ENCODE measurements at places on chromosomes 1 and 21.

DNA sequence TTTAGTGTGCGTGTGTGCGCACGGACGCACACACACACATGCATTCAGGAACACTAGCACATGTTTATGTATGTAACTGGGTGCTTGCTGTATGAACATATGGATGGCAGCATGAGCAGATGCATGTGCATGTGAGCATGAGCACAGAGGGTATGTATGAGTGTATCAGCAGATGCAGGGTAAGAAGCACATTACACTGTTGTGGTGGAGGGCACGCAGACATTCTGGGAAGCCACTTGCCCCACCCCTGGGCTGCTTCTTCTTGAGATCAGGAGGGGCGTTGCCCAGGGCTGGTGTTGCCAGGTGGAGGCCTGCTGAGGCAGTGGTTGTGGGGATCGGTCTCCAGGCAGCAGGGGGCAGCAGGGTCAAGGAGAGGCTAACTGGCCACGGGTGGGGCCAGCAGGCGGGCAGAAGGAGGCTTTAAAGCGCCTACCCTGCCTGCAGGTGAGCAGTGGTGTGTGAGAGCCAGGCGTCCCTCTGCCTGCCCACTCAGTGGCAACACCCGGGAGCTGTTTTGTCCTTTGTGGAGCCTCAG, 3.9 kb upstream of the P3R3URF start:
- no peak for DNase-seq

- peak; percentile 94 for DNase-seq
These were observed 32.2 kb downstream of the BATF3 start for GRCh38 chr1:212667223-212668139.

DNA sequence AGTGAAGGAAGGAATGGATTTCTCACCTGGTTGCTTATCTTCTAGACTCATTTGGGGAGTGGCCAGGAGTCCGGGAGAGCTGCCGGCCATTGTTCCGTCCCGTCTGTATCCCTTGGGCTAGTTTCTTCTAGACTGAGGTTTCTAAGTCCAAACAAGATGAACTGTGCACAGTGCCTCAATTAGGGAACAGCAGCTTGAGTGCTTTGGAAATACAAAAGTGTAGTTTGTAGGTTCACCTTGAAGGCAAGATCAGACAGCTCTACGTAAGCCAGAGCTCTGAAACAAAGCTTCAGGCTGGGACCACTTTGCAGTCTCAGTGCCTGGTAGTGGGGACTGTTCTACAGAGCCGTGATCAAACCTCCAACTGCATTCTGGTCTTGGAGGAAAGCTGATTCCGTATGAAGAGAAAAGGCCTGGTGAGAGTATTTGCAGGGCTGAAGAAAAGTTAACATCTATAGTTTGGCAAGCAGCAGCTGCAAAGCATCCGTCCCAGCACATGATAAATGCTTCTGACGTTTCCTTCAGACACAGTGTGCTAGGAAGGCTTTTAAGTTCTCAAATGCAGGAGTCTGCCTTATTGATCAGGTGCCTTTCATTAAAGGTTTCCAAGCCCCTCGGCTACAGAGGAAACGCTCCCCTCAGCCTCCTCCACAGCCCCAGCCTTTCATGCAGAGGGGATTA, 432.8 kb downstream of the KIF26B start:
- DNase-seq, result no peak

GRCh38 chr1:2224631-2225428, 3.3 kb upstream of the SKI start:
- no peak for DNase-seq

- no peak for DNase-seq
These were observed 356.2 kb downstream of the AJAP1 start for GRCh38 chr1:5010656-5011055.

- DNase-seq, result peak; percentile 47
These were observed 166.1 kb downstream of the PDE4B start for GRCh38 chr1:65958561-65959350.

DNA sequence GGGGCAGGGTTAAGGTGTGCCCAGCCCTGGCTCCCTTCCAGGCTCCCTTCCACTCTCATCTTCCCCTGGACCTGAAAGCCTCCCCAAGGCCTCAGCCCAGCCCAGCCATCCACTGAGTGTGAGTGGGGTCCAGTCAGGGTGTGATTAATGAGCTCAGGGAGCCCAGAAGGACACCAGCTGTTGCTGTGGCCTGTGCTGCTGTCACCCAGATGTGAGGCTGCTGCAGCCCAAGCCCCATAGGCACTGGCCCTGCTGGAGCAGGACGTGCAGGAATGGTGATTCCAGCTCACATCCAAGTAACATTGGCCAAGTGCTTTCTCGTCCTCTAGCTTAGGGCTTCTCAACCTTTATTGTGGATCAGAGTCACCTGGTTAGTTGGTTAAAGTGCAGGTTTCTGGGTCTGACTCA, 77.6 kb downstream of the EPHB2 start:
- DNase-seq, result no peak

DNA sequence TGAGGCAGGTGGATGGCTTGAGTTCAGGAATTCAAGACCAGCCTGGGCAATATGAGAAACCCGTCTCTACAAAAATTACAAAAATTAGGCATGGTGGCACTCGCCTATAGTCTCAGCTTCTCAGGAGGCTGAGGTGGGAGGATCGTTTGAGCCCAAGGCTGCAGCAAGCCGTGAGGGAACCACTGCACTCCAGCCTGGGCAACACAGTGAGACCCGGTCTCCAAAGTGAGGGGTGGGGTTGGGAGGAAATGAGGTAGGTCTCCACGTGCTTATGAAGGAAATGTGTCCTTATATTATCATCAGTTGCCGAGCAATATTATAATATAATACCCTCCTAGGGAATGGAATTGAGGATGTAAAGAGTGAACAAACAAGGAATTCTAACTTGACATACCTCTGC, 2.7 kb downstream of the TMEM50B start:
- DNase-seq, result no peak

Measured in AG08395 (cell line).